ENCODE measurements at places on chromosomes 7 and 10.

DNA sequence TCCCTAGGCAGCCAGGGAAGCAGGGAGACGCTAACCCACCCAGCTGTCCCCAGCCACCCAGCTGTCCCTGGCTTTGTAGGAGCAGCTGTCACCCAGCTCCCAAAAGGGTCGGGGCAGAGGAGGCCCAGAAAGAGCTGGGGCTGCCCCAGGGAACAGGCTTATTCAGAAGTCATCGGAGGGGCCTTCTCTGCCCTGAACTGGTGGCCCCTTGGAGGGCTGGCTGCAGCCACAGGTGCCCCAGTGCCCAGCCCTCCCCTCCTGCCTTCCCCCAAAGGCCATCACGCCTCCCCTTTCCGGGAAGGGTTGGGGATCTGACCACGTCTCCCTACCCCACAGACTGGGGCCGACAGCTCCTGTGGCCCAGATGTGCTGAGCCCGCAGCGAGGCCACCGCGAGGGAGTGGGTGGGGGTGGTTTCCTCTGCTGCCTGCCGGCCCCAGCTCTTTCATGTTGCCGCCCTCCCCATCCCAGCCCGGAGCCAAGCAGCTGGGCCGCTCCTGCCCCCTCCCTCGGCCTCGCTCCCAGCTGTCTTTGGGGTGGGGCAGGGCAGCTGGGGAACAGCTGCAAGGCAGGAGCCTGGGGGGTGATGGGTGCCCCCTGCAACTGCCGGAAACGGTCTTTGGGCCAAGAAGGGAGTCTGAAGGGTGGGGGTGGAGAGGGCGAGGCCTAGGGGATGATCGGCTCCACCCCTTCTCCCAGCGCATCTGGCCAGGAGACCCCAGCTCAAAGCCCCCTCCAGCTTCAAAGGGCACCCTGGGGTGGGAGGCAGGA is 16.8 kb downstream of the TRIM8 start:
- DNase-seq: peak; percentile 58

DNA sequence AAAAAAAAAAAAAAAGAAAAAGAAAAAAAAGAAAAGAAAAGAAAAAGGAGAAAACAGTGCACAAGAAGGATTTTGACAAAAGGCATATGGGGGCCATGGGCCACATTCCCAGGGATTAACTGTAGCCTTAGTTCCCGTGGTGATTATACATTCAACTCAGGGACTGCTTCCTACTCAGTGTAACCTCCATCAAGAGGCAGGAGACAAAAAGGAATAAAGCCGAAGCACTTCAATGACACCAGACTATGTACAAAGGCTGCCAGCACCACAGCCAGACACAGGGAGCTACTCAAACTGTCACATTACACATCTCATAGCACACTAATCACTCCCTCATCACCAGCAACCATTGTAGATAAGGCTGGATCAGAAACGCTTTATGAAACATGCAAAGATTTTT is 5.1 kb upstream of the PMPCB start:
- no peak for DNase-seq

DNA sequence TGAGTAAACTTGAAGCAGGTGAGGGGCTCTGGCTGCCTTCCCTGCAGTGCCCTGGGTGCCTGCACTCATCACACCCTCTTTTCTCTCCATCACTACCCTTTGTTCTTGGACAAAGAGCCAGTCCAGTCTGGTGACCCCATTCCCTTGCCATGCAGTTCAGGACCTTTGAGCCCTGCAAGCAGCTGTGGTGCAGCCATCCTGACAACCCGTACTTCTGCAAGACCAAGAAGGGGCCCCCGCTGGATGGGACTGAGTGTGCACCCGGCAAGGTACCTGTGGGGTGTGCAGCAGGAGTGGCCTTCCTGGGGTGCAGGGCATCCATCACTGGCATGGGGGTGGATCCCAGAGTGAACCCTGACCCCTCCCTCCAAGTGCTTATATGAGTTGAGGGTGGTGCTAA is 48.7 kb downstream of the TBATA start:
- no peak for DNase-seq

- DNase-seq: no peak
These were observed 97.8 kb upstream of the PPP2R2D start for GRCh38 chr10:131802996-131803395.
